CD4-positive, alpha-beta T cell treated with Interleukin-15 for 1 hour (primary cell): ENCODE measurements at places on chromosomes 11 and 22.

- DNase-seq = no peak
Observed at GRCh38 chr11:47161890-47162289, 14.8 kb downstream of the ARFGAP2 start.

DNA sequence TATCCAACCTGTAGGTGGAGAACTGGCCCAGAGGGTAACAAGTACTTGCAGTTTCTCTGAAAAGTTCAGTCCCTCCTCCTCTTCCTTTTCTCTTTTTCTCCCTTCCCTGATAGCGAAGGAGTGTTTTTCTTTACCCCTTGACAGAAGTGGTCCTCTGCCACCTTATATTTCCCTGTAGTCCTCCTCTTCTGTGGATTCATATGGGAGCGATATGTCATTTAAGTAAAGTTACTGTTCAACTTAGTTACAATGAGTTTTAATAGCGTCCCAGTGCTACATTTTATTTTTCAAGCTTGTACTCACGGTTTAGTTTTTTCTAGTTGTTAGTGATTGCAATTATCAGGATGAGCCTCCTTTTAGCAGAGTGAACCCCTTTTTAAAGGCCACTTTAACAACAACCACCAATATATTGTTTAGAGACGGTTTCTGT, 1.4 kb downstream of the PCF11 start:
- DNase-seq = no peak

DNA sequence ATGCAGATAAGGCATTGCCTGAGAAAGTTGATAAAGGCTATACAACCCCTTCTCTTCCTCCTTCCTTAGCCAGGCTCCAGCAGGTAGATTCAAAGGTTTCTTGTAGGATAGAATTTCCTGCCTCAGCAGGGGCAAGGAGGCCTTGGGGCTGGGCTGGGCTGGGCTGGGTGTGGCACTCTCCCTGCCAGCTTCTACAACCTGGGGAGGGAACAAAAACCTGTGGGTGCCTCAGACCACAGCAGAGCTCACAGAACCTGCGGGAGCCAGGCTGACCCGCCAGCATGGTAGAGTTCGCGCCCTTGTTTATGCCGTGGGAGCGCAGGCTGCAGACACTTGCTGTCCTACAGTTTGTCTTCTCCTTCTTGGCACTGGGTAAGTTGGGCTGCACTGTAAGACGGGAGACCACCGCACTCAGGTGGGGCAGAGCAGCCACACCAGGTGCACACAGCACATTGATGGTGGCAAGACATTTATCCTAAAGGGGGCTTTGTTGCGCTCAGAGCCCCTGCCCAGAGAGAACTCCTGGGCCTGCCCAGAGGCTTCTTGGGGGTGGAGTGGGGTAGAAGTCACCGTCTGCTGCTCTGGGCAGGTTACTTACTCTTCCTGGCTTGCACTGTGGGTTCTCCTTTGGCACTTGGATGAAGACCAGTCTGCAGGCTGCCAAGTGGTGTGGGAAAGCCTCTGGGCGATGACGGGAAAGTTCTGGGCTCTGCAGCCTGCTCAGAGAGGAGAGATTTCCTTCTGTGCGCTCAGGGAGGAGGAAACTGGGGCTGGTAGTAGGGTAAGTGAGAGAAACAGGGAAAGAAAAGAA, at the start of gene MOGAT2:
MOGAT2 (plus strand) TSS at position 231 of the 811 bp plus-strand sequence; CDS start at position 282, 51 bp downstream.
- DNase-seq = no peak

DNA sequence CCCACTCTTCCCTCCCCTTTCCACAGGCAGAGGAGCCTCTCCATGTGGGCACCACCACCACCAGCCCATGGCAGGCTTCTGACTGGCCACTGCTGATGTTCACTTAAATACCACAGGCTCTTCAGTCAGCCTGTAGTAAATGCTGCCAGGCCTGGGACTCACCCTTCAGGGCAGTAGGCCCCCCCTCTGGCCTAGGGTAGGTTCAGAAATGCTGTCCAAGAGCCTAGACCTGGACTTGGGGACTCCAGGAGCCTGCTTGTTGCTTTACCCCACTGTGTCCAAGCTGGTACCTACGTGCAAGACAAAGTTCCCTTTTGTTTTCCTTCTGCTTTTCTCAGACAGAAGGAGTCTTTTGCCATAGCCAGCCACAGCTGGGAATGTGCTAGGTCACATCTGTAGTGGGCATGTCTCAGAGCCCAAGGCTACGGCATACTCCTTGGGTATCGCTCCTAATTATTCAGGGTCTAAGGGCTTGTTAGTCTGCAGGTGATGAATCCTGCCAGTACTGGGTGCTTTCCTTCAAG, 38.6 kb downstream of the TMEM135 start:
- DNase-seq = no peak

DNA sequence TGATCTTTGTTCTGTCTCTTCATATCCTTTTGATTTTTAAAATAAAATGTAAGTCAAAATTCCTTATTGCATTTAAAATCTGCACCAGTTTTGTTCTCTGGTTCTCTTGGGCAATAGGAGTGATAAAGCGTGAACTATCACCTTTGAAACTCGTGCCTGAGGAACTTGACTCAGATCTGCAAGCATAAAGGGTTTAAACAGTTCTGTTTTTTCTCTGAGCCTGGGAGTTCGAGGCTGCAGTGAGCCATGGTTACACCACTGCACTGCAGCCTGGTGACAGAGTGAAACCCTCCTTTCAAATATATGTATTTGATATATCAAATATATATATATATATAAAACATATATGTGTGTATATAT, 38.9 kb upstream of the CLMP start:
- DNase-seq = no peak

DNA sequence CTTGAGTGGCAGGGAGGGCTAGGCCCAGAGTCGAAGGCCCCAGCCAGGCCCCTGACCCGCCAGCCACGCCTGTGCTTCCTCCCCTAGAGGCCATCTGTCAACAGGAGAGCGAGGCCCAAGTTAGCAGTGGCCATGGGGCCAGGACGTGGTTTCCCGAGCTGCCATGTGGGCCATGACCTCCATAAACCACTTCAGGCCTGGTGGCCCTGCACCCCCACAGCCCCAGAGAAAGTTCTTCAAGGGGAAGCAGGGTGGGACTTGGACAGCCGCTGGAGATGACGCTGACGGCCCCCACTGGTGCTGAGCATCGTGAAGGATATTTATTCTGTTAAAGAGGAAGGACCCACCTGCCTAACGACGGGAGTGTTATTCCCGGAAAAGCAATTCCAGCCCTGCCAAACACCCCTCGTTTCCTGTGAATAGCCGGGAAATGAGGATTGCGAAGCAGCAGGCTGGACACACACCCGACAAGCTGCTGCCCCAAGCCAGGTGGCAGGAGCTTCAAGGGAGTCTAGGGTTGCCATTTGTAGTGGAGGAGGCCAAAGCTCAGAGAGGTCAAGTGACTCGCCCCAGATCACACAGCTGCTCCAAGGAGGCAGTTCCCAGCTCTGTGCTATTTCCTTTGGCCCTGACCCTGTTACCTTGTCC, 12.8 kb downstream of the PRR5 start:
- no peak for DNase-seq

DNA sequence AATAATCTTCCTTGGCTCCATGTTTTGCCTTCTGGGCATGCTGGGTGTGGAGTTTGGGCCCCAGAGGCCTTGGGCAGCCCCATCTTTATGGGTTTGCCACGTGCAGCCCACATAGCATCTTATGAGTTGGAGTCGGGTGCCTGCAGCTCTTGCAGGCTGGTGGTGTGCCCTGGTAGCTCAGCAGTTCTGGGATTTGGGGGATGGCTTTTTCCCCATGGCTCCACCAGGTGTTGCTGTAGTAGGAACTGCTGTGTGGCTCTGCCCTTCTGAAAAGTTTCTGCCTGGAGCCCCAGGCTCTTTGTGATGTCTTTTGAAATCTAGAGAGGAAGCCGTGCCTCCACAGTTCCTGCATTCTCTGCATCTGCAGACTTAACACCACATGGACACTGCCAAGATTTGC, 16.8 kb downstream of the EED start:
- DNase-seq = no peak
